Mesenchymal stem cell (in vitro differentiated cells and primary cell): ENCODE measurements at places on chromosomes 7 and 10.

DNA sequence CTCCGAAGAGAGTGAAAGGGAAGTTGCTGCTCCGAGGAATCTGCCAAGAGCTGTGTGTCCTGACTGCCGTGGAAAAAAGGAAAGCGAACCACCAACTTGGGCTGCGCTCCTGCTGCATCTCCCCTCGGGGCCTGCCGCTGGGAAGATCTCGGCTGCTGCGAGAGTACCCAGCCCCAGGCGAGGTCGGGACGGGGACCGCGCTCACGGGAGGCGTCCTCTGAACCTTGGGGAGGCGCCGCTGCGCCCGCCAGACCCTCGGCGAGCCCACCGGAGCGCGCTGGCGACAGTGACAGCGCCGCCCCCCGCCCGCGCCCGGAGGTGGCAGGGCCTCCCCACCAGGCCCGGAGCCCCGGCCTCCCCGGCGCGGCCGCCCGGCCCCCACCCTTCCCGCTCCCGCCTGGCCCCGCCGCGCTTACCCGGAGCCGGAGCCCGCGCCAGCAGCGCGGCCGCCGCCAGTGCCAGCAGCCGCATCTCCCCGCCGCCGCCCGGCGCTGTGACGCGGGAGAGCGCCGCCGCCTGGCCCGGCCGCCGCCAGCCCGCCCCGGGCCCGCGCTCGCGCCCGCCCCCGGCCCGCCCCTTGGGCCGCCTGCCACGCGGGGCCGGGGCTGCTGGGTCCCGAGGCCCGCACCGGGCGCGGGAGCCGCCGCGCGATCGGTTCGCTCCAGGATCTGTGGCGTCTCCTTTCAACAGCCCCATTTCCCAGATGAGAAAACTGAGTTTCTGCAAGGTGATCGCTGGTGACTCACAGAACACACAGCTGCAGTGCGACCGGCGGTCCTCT, at the start of gene VSTM4:
TSS of gene VSTM4 (minus strand) at position 508 of the 781 bp plus-strand sequence. CDS start at position 471, 37 bp downstream.
- H3K27me3 ChIP-seq = no peaks in the 10 kb centered on the region
- no peak within 1 kb of the TSS for H3K27ac ChIP-seq
- DNase-seq = peak; percentile 45
- peaks cover 8% of the 10 kb centered on the region for H3K4me1 ChIP-seq
- H3K4me3 ChIP-seq = peak within 1 kb of the TSS; percentile 60

- no peaks in the 10 kb centered on the region for H3K27me3 ChIP-seq
- no peaks in the 10 kb centered on the region for H3K36me3 ChIP-seq
- no peak overlapping the region for H3K27ac ChIP-seq
- no peak overlapping the region for H3K4me3 ChIP-seq
- DNase-seq = peak; percentile 64
Measured at GRCh38 chr7:8481752-8482446, 48.5 kb downstream of the NXPH1 start.

GRCh38 chr10:74947781-74948401, 121.5 kb downstream of the KAT6B start:
- no peaks in the 10 kb centered on the region for H3K4me1 ChIP-seq
- H3K27ac ChIP-seq = no peak overlapping the region
- H3K36me3 ChIP-seq = no peaks in the 10 kb centered on the region
- no peak for DNase-seq

DNA sequence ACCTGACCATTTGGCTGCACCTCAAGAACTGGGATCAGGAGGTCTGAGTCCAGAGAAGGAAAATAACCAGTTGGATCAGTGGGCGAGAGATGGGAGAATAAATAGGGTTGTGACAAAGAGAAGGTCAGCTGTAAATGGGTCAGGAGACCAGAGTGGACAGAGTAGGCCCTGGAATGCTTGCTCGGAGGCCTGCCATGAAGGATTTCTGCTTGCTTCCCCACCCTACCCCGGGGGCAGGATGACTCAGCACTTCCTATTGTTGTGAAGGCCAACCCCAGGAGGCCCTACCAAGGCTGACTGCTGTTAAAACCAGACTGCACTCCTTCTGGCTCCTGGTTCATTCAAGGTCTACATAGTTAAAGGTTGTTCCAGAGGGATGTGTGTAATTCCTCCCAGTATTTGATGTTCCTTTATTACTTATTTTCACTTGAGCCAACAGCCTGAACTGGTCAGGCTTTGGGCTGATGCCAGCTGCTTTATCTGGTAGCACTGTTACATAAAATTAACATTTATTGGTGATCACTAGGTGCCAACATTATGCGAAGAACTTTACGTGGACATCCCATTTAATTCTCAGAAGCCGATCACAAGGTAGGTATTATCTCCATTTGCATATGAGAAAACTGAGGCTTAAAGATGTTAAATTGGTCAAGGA, 27.3 kb upstream of the IFRD1 start:
- H3K36me3 ChIP-seq = no peaks in the 10 kb centered on the region
- H3K27me3 ChIP-seq = no peaks in the 10 kb centered on the region
- peaks cover 11% of the 10 kb centered on the region for H3K4me1 ChIP-seq
- H3K4me3 ChIP-seq = peak overlapping the region; percentile 39
- peak; percentile 70 for DNase-seq

DNA sequence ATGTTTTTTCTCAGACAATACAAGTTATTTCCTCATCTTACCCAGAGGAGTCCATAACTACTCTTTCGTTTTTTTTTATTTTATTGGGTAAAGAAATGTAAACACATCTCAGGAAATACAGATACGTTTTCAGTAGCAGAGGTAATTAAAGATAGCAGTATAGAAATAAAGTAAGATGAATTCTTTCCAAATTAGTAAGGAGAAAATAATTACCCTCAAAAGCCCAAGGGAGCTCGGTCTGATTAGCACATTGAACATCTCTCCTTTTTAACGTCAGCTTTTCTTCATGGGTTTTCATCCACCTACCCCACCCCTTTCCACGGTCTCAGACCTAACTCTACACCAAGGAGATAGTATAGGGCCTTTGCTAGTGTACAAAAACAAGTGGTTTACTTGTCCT, 294.2 kb downstream of the GRID1 start:
- H3K36me3 ChIP-seq = no peaks in the 10 kb centered on the region
- H3K27me3 ChIP-seq = no peaks in the 10 kb centered on the region
- H3K27ac ChIP-seq = no peak overlapping the region
- no peaks in the 10 kb centered on the region for H3K4me1 ChIP-seq
- DNase-seq = no peak

GRCh38 chr7:44772867-44773266, 23.6 kb upstream of the PPIA start:
- H3K4me1 ChIP-seq = peaks cover 19% of the 10 kb centered on the region
- H3K4me3 ChIP-seq = no peak overlapping the region
- H3K27ac ChIP-seq = no peak overlapping the region
- DNase-seq = no peak

- no peaks in the 10 kb centered on the region for H3K27me3 ChIP-seq
- no peaks in the 10 kb centered on the region for H3K36me3 ChIP-seq
- DNase-seq = no peak
Measured at GRCh38 chr7:153537271-153537670, 514.9 kb upstream of the DPP6 start.

DNA sequence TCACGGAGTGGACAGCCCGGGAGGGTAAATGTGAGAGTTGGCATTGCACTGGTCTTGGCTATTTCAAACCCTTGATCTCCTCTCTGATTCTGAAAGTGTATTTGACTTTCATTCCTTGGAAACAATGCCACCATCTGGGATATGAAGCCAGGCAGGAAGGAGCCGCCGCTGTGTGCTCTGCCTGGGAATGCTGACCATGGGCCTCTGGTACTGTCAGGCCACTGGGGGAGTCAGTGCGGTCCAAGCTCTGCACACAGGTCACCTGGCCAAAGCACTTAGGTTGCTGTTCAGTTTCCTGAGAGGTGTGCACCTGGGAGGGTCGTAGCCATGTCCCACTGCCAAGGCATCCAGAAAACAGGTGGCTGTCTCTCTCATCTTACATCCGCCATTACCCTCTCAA, 68.5 kb upstream of the SHH start:
- H3K27ac ChIP-seq = no peak overlapping the region
- DNase-seq = no peak
- H3K27me3 ChIP-seq = no peaks in the 10 kb centered on the region

- H3K4me1 ChIP-seq = peaks cover 9% of the 10 kb centered on the region
- H3K4me3 ChIP-seq = peak overlapping the region; percentile 80
- H3K27ac ChIP-seq = peak overlapping the region; percentile 61
- DNase-seq = peak; percentile 30
Measured at GRCh38 chr10:114767101-114767985, 54.2 kb upstream of the FHIP2A start.

GRCh38 chr7:73706126-73707044, 13.1 kb downstream of the STX1A start:
- peak overlapping the region; percentile 67 for H3K27ac ChIP-seq
- peak; percentile 10 for DNase-seq
- peaks cover 61% of the 10 kb centered on the region for H3K4me1 ChIP-seq

GRCh38 chr7:26652401-26653100, 211.8 kb downstream of the SKAP2 start:
- H3K36me3 ChIP-seq = no peaks in the 10 kb centered on the region
- no peak overlapping the region for H3K4me3 ChIP-seq
- H3K27ac ChIP-seq = no peak overlapping the region
- H3K4me1 ChIP-seq = peaks cover 5% of the 10 kb centered on the region
- no peak for DNase-seq

DNA sequence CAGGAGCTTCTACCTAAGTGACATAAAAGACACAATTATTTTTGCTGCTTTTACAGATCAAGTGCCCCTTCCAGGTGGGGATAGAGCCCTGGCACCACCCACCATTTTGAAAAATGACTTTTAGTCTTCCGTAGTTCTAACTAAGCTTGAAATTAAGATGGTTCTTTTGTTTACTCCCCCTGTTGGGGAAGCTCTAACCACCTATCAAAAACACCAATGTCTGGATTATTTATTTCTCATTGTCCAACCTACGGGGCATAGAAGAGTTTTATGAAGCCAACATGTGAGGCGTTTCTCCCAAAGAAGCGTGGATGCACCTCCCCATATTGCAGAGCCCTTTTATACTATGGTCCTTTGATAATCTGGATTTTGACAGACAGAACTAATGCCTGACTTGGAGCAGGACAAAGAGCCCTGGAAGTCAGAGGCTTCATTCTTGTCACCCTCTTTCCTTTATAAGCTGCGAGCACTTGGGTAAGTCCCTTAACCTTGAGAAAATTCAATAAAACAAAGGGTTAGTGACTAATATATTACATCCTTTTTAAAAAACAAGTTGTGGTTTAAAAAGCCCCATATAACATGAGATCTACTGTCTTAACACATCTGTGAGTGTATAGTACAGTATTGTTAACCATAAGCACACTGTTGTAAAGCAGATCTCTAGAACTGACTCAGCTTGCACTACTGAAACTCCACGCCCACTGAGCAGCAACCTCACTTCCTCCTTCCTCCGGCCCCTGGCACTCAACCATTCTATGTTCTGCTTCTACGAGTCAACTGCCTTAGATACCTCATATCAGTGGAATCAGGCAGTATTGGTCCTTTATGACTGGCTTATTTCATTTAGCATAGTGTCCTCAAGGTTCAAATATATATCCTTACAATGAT, 67.5 kb downstream of the ATXN7L1 start:
- DNase-seq = peak; percentile 55
- H3K36me3 ChIP-seq = no peaks in the 10 kb centered on the region
- peaks cover 21% of the 10 kb centered on the region for H3K4me1 ChIP-seq
- H3K27ac ChIP-seq = no peak overlapping the region
- no peak overlapping the region for H3K4me3 ChIP-seq

DNA sequence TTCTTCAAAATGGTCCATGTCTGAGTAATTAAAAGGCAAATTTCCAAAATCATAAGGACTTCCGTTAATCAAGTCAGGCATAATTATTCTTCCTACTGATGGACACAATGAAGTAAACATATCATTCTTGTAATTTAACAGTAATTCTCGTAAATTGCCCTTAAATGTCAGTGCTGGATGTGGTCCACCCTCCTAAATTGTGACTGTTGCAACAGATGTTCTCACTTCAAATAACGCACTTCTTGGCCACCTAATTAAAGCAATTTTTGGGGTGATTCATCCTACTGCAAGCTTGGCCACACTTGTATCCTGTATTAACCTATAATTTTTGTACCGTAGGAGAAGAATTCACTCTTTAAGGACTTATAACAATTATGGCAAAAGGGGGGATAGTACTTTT, 1.9 kb downstream of the COL1A2 start:
- DNase-seq = peak; percentile 17
- peaks cover 60% of the 10 kb centered on the region for H3K36me3 ChIP-seq
- peaks cover 14% of the 10 kb centered on the region for H3K4me1 ChIP-seq
- no peaks in the 10 kb centered on the region for H3K27me3 ChIP-seq
- H3K4me3 ChIP-seq = peak overlapping the region; percentile 45

- H3K27ac ChIP-seq = no peak overlapping the region
- H3K4me1 ChIP-seq = no peaks in the 10 kb centered on the region
- no peak for DNase-seq
- H3K36me3 ChIP-seq = no peaks in the 10 kb centered on the region
Measured at GRCh38 chr7:26533217-26533616, 241.6 kb downstream of the SNX10 start.

GRCh38 chr7:78490524-78490923, 692.0 kb downstream of the PHTF2 start:
- no peak overlapping the region for H3K27ac ChIP-seq
- no peaks in the 10 kb centered on the region for H3K4me1 ChIP-seq
- no peaks in the 10 kb centered on the region for H3K36me3 ChIP-seq

DNA sequence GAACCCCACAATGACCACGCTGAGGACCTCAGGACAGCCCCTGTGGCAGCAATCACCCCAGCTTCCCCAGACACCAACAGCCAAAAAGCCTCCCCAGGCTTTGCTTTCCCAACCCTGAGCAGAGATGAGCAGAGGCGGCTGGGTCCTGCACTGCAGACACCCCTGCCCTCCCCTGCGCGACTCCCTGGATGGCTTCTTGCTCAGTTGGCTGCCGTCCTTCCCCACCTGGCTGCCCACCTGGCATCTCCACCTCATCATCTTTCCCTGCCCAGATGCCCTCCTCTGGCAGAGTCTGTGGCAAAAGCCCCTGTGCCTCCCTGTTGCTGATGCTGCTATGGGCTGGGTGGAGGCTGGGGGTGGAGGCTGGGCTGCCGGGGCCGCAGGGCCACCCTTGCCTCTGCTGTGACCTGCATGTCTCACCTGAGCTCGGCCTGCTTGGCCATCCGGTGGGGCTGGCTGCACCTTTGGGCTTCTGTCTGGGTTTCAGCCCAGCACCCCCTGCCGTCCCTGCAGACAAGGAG, 567.7 kb downstream of the TCERG1L start:
- no peak overlapping the region for H3K27ac ChIP-seq
- no peak for DNase-seq
- no peaks in the 10 kb centered on the region for H3K27me3 ChIP-seq
- no peak overlapping the region for H3K4me3 ChIP-seq
- no peaks in the 10 kb centered on the region for H3K36me3 ChIP-seq

- H3K4me1 ChIP-seq = peaks cover 10% of the 10 kb centered on the region
- H3K36me3 ChIP-seq = no peaks in the 10 kb centered on the region
- peaks cover 13% of the 10 kb centered on the region for H3K27me3 ChIP-seq
- no peak overlapping the region for H3K4me3 ChIP-seq
Measured at GRCh38 chr10:103467406-103467805, 8.7 kb upstream of the CALHM1 start.
